ENCODE measurements at places on chromosomes 7 and 10.

DNA sequence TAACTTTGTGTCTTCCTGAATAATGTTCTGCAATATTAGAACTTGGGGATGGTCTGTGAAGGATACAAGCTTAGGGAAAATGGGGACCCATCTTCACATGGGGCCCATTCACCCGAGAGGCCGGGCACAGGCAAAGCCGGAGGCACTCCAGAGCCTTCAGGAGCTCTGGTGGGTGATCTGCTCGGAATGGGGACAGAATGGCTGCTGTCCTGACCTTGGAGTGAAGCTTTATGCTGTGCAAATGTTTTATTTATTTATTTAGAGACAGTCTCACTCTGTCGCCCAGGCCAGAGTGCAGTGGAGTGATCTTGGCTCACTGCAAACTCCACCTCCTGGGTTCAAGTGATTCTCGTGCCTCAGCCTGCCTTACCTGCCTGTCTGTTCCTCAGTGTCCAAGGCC lies 55.4 kb downstream of the DYNC2I1 start:
- DNase-seq, result no peak

DNA sequence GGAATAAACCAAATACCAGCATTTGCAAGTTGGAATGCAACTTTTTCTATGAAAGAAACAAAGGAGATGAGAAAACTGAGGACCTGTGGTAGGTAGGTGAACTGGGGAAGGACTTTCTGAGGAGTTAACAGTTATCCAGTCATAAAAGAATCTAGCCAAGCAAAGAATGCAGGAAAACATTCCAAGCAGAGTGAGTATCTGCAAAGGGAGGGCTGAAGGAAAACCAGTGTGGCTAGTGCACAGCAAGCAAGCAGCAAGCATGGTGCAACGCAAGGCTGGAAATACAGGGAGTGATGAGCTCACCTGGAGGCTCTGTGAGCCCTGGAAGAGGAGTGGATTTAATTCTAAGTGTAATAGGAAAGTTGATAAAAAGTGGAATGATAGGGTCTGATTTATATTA lies 44.0 kb downstream of the RTKN2 start:
- peak; percentile 45 for DNase-seq

DNA sequence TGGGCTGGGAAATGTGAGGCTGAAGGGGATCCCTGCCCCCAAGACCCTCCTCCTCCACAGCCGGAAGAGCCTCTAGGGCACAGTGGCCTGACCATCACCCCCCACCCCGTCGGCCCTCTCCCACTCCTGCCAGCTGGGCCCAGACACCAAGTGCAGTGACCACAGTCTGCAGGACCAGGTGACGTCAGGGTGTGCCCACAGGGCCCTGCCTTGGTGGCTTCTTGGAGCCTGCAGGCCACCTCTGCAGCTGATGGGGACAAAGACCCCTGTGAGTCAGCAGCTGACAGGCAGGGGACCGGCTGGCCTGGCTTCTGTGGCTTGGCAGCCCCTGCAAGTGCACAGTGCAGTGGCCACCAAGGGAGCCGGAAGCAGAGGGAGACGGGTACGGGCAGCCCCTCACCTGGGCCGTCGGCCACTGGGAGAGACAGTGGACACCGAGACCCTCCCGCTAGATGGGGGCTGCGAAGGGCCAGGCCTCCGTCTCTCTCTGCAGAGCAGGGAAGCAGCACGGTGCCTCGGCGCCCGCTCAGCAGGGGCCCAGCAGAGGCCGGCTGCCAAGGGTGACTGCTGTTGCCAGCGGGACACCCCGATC lies 274.6 kb downstream of the ELFN1 start:
- no peak for DNase-seq

- no peak for DNase-seq
Measured at GRCh38 chr7:70408477-70408876, 723.5 kb upstream of the GALNT17 start.

DNA sequence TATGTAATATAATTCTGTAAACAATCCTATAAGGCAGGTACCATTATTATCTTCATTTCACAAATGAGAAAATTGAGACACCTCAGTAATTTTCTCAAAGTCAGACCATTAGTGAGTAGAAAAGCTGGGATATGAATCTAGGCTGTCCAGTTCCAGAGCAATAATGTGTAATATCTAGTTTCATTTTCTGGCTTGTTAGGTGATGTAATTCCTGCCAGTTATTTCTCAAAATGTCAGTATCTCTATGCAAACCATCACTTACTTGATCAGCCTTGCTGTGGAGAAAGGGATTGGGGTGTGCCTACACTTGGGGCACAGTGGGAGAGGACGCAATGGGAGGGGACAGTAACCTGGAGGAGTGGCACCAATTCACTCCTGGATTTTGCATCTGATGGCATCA lies 157.5 kb downstream of the LYZL1 start:
- DNase-seq, result no peak

DNA sequence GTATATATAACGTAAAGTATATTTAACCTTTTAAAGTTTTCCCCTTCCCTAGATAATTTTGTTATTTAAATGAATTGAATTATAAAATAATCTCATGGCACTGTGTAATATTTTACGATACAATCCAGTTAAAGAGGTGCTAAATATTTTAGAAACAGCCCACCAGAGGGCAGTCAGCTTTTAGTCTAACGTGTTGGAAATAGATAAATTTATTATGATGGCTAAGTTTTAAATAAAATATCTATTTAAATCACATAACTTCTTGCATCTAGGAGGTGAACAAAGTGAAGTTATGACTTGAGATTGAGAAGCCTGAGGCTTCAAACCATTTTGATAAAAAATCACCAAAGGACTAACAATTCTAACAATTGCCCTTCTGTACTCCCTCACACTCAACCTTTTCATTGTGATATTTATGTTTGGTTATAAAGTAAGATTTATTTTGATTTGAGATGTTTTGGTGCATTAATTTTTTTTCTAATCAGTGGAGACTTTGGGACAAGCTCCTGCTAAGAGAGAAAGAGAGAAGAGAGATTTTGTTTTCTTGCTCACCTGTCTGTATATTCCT lies 171.5 kb upstream of the SP4 start:
- DNase-seq, result peak; percentile 7

DNA sequence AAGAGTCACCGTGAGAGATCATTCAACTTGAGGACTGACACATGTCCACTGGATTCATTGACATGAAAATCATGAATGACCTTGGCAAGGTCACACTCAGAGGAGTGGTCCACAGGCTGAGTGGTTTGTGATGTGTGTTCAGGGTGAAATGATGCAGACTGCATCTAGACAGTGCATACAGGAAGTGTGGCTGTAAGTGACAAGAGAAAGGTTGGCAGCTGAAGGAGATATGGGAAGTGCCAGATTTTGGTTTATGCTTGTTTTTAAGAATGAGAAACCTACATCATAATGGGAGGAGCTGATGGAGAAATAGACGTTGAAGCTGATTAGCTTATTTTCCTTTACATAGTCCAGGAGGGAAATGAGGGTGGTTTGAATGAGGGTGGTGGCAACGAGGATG lies 64.8 kb upstream of the VIPR2 start:
- no peak for DNase-seq

- peak; percentile 74 for DNase-seq
Measured at GRCh38 chr10:100529475-100530298, at the start of gene NDUFB8. TSS of gene NDUFB8 (minus strand) at chr10:100529871. CDS start at chr10:100529851, 20 bp downstream.

DNA sequence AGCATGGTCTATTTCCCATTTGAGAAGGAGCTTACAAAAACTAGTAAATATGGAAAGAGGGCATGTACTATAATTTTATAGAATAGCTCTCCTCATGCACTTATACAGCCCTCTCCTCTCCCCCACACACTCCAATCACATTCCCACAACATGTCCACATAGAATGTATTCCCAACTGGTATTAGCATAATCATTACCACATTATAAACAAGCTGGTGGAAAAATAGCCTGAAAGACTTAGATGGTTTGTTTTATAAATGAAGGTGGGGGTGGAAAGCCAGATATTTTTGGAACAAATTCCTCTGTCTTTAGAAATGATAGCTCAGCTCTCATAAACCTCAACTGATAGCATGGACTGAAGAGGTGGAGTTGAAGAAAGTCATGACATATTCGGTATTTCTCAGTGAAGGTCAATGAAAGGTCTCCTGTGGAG lies 410.1 kb downstream of the SUGCT start:
- no peak for DNase-seq

DNA sequence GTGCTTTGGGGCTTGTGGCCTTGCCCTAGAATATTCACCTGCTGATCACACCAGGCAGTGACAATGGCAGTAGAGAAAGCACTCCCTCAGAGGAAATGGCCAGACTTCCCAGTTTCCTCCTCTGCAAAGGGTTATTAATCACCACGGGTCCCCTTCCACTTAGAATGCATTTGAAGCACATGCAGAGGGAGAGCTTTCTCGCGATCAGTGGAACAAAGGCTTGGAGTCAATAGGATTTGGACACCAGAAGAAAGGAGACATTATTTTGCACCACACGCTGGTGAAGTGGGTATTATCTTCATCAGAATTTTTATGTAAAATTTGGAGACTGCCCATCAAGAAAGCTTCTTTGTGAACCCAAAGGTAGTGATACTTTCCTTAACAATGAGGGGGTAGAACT lies 35.4 kb upstream of the INHBA start:
- DNase-seq, result no peak

- DNase-seq, result peak; percentile 27
Measured at GRCh38 chr10:109926061-109926745, 2.9 kb upstream of the XPNPEP1 start.

DNA sequence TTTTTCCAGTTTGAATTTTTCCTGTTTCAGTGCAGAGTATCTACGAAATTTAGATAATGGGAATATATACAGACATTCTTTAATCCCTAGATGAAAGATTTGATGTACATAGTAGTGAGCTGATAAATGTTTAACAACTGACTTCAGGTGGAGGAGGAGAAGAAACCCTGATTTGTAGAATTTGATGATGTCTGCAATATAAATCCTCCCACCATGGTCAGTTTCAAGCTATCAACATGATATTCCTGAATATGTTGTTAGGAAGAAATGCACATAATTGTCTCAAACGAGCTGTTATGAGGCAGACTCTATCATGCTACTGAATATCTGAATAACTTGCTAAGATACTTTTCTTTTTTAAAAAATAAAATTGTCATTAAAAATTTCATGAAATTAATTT lies 629.3 kb upstream of the LRRN3 start:
- DNase-seq, result no peak

DNA sequence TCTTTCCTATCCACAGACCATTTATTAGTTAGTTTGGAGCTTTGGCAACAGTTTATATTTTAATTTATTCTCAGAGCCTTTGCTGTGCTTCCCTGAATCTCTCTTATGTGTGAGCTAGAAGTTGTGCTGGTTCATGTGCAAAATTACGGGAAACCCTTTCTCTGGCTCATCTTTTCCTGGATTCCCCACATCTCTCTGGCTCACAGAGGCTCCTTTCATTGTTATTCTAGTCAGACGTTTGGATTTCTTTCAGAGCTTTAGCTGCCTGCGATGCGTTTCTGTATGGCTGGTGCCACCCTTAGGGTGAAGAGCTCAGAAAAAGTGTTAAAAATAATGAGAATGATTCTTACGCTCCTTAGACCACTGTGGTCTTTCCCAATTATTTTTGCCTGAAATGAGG lies 53.3 kb downstream of the TPST1 start:
- no peak for DNase-seq

GRCh38 chr7:66247380-66248078 lies 42.4 kb downstream of the TPST1 start:
- DNase-seq, result no peak

DNA sequence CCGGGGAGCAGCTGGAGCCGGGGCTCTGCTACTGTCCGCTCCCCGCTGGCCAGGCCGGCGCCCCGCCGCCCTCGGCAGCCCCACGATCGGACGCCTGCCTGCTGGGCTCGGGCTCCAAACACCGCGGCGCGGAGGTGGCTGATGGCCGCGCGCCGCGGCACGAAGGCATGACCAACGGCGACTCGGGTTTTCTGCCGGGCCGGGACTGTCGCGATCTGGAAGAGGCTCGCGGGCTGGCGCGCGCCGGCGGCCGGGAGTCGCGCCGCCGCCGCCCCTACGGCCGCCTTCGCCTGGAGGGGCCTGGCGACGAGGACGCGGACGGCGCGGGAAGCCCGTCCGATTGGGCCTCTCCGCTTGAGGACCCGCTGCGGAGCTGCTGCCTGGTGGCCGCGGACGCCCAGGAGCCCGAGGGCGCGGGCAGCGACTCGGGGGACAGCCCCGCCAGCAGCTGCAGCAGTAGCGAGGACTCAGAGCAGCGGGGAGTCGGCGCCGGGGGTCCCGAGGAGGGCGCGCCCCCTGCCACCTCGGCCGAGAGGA lies 570 bp downstream of the TBC1D12 start:
- DNase-seq, result no peak

DNA sequence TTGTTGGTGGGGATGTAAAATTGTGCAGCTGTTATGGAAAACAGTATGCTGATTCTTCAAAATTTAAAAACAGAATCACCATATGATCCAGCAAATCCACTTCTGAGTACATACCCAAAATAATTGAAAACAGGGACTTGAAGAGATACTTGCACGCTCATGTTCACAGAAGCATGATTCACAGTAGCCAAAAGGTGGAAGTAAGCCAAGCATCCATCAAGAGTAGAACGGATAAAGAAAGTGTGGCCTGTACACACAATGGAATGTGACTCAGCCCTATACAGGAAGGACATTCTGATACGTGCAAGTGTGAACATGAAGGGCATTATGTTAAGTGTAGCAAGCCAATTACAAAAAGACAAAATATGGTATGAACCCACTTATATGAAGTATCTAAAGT lies 696.7 kb upstream of the CELF2 start:
- DNase-seq, result peak; percentile 1
